Ovary (tissue), 10 donors: ENCODE measurements at places on chromosomes 13 and 19.

DNA sequence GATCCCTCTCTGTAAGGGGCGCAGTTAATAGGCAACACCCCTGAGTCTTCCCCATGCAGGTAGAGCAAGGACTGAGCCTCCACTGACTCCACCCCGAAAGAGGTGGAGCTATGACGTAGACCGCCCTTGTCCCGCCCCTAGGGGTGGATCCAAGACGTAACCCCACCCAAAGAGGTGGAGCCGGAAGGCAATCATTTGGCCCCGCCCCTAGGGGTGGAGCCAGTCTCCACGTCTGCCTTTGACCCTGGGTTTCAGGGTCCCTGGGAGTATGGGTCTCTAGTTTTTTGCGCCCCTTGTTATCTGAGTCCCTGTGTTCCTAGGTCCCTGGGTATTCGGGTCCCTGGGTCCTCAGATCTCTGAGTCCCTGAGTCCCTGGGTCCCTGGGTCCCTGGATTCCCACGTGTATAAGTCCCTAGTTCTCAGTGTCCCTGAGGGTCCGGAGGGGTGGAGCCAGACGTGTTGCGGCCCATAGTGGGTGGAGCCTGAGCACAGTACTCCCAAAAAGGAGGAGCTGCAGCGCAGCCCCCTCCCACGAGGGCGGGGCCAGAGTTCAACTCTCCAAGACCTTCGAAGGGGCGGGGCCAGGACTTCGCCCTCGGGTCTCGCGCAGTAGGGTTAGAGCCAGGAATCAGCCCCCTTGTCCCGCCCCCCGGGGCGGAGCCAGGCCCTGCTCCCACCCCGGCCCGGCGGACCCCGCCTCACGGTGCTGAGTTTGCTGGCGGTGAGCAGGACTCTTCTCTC lies 5.3 kb downstream of the DENND1C start:
- DNase-seq, result peak; percentile 33

DNA sequence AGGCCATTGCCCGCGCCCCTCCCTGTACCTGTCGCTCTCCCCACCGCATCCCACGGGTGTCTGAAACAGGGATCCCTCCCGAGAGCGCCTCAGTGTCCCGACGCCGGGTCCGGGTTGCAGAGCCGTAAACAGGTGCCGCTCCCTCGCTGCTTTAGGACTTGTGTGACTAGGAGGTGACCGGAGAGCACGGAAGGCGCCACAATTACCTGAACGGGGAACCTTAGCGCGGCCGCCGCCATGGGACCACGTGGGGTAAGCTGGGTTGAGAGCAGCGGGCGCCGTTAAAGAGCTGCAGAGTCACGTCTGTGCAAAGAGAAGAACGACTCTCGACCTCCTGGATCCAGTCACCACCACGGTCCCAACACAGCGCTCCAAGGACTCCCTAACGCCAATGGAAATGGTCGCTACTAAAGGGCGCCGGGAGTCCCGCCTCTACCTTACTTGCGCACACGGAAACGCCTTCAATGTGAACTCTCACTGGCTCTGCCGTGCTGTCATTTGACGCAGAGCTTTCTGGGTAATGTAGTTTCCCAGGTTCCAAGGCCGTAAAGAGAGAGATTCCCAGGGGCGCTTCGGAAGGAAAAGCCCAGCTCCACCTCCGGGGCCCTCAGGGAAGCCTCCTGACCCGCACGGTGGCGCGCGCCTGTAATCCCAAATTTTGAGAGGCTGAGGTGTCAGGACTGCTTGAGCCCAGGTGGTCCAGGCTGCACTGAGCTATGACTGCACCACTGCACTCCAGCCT lies at the start of gene ZNF552:
Gene ZNF552, minus strand, starts transcription at position 409 of the 742 bp plus-strand sequence. Its CDS starts 170 bp downstream, at position 239.
- DNase-seq, result peak; percentile 85

DNA sequence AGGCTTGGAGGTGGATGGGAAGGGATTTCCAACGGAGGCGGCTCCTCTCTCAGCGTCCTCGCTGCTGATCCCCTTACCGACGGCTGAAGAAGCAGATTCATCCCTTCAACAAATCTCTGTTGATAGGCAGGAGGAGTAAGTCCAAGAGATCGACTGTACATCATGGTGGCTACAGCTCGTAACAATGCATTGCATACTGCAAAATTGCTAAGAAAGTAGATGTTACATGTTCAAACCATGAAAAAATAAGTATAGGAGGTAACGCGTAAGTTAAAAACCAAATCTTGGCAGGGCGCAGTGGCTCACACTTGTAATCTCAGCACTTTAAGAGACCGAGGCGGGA lies 468 bp upstream of the SLC39A3 start:
- DNase-seq, result no peak

DNA sequence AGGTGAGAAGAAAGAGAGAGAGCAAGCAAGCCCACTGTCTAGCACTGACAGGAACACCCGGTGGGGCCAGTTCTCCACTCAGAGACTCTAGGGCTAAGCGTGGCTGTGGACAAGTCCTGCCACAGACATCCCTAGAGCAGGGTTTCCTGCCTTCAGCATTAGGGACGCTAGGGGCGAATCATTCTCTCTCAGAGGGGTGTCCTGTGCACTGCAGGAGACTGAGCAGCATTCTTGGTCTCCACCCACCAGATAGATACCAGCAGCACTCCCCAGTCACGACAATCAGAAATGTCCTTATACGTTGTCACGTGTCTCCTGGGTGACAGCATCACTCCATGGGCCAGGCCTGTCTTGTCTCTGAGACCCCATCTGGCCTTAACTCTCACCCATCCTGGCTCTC lies 1.5 kb downstream of the OR10H1 start:
- no peak for DNase-seq

DNA sequence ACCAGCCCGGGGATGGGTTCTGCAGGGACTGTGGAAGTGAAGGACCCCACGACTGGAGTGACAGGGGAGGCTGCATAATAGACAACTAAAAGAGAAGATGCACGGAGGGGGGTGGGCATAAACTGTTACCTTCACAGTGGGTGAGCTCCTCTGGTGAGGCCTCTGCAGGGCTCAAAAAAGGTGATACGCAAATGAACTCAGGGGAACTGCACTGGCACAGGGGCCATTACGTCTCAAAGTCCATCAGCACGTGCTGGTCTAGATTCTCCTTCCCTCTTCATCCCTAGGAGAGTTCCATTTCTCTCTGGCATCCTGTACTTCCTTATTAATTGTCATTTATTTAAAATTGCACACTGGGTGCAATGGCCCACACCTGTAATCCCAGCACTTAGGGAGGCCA lies 8.1 kb upstream of the FFAR2 start:
- no peak for DNase-seq

DNA sequence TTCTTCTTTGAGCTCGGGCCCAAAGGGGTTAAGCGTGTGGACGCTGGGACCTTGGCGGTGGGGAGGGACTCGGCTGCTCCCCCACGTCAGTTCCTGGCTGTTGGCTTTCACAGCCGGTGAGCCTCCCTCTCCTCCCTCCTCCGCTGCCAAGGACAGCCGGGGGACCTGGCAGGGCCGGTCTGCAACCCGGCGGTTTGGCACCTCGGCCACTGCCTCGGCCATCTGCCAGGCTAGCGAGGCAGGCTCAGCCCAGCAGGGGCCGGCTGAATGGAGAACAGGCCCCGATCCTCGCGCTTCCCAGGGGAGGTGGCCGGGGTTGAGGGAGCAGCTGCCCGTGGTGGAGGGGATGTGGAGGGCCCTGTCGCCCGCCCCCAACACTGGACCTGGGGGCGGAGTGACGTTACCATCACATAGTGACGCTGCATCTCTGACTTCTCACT lies 5.0 kb downstream of the TLE5 start:
- DNase-seq, result peak; percentile 96

DNA sequence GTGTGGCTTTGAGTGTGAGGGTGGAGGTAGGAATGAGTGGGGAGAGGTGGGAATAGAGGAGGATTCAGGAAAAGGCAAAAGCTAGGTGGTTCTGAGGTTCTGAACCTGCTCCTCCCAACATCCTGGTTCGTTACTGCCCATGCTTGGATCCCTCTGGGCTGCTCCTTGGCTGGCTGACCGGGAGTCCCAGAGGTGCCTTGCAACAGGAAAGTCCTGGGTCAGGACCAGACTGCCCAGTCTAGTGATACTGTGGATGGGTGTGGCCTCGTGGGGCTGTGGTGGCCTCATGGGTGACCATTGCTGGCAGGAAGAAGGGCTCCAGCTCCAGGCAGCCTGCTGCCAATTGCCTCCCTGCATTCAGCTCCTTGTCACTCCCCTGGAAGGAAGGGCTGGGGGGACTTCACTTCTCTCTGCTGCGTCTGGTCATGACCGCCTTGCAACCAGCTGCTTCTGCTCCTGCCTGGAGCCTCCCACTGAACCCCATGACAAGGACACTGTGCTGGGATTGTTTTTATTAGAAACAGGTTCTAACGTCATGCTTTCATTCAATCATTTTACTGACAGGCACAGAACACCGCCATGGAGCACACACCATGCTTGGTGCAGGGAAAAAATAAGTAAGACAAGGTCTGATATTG lies 61.5 kb upstream of the UBL3 start:
- DNase-seq, result no peak

DNA sequence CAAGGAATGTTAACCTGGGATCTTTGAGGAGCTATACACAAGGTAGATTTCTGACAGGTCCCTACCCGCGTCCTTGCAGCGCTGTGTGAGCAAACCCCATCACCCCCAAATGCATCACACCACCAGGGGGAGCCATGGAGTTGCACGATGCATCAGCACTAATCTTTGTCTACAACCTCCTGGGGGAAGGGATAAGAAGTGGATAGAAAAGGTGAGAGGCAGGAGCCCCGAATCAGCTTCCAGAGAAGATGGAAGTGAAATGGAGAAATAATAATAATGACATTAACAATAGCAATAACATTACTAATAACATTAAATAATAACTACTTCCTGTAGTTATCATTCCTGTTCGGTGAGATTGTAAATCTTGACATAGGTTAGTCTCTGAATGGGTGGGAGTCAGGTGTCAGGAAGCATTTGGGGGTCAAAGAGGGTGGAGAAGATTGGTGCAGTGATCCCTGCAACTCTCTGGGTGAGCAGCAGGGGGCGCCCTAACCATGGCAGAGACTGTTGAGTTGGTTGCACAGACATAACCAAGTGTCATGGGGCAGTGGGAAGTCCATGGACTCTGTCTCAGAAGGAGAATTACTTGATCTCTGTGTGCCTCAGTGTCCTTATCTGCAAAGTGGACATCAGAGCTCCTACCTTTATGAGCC lies 16.5 kb downstream of the SIGLEC7 start:
- no peak for DNase-seq

DNA sequence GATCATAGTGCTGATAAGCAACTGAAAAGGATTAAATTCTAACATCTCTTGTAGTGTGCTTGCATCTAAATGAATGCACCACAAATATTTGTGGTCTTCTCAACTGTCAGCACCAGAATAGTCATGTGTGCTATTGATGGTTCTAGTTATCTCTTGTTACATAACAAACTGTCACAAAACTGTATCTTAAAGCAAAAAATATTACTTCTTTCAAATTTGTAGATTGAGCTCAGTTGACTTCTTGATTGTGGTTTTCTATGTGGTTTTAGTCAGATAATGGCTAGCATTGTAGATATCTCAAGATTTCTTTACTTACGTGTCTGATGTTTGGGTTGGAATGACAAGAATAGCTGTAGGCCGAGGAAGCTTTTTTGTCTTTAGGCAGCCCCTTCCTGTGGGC lies 431.3 kb downstream of the SLITRK6 start:
- DNase-seq, result no peak

DNA sequence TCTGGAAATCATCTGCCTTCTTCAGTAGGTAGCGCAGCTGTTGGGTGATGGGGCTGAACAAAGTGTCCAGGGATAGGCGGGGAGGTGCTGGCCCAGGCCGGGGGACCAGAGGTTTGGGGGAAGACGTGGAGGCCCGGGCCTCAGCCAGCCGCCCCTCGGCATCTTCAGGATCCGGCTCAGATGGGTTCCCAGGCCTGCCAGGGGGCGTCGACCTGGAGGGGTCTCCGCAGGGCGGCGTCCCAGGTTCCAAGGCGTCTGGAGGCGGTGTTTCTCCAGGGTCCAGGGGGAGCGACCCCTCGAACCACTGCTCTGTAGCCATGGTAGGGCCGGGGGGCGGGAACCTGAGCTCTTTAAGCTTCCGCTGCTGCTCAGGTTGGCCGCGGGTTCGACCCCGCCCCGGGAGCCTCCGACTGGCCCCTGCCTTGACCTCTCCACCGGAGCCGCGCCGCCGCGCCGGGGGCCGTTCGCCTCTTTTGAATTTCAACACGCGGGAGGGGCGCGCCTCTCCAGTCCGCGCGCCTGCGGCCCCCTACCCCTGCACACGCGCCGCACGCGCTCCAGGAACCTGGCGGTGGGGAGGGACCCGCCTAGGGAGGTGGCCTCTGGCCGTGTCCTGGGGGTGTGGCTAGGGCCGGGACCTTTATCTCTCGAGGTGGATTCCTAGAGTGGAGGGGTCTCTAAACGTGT lies at the start of gene C19orf67:
Gene C19orf67, minus strand, starts transcription at position 475 of the 687 bp plus-strand sequence. Its CDS starts 156 bp downstream, at position 319.
- no peak for DNase-seq

DNA sequence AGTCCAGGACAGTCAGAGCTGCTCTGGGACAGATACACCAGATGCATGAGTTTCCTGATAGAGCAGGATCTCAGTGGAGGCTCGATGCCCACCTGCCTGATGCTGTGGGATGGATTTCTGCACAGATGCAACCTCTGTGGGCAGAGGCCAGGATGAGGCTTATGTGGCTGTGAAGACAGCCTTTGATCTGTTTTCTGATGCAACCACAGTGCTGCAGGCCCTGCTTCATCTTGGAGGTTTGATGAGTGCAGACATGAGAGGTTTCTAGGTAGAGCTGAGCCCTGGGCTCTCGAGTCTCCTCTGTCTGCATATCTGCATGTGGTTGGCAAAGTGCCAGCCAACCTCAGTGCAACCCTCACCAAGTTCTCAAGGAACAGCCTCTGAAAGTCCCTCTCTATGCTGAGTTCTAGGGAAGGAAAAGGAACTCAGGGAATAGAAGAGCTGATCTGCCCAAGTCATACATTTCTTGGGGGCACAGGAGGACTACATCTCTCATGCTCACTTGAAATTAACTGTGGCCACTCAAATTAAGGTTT lies 23.1 kb upstream of the TSHZ3 start:
- DNase-seq, result no peak

GRCh38 chr13:41682766-41683165 lies 225.4 kb downstream of the RGCC start:
- no peak for DNase-seq

- DNase-seq, result no peak
Observed at GRCh38 chr19:33287438-33287837, 14.9 kb downstream of the CEBPA start.

GRCh38 chr19:8204961-8205360 lies 4.2 kb upstream of the CERS4 start:
- DNase-seq, result no peak

GRCh38 chr19:7873304-7874075 lies 700 bp downstream of the PRR36 start:
- no peak for DNase-seq

DNA sequence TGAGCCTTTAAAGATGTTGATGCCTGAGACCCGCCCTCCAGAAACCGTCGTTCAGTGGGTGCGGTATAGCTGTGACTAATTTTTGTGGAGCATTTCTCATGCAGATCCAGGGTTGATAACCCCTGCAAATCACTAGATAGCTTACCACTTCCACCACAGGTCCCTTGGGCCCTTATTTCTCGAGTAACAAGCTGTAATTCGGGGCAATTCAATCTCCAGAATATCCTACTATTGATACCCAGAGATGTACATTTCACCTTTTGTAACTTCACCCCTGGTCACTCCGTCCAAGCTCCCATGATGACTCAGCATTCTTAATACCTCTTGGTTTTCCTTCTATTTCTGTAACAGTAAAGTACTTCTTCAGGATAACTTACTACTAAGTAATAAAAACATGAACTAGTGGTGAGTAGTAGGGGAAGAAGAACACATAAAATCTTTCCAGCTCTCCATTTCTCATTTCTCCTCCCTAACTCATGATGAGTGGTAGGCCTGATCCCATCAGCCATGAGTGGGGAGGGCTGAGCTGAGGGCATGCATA lies 71.9 kb upstream of the UBL3 start:
- no peak for DNase-seq

GRCh38 chr13:24075137-24075975 lies 85.2 kb upstream of the SPATA13 start:
- DNase-seq, result no peak

- no peak for DNase-seq
Observed at GRCh38 chr19:49997709-49998108, 27.5 kb downstream of the VRK3 start.
